Liver (tissue), 10 donors: ENCODE measurements at places on chromosomes 4 and X. TPM values are rescaled to one million over a fixed set of nuclear protein-coding genes. Genes with fewer than 3 reads are reported as not detected.

GRCh38 chr4:182895791-182896292, 21.3 kb downstream of the DCTD start:
- H3K4me1 ChIP-seq: peaks cover 39% of the 10 kb centered on the region
- H3K27ac ChIP-seq: peak overlapping the region; percentile 71
- no peaks in the 10 kb centered on the region for H3K27me3 ChIP-seq
- DNase-seq: no peak

DNA sequence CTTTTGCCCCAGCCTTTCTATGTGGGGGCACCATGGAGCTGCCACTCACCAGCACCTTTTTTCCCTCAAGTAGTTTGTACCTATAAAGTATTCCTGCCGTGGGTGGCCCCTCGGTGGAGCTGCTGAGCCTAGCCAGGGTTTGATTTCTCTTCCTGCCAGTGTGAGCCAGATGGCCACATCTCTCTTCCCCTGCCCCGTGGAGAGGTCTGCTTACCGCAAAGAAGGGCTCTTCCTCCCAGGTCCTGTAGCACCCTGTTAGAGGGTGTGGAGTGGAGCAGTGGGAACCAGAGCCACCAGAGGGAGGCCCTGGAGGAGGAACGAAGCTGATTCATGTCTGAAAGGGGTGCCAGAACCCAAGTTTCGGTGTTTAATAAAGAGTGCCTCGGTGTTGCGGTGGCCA, 95.4 kb downstream of the PTTG2 start:
- H3K4me3 ChIP-seq: no peak overlapping the region
- H3K36me3 ChIP-seq: peaks cover 3% of the 10 kb centered on the region
- no peak for DNase-seq
- no peaks in the 10 kb centered on the region for H3K4me1 ChIP-seq
- no peaks in the 10 kb centered on the region for H3K27me3 ChIP-seq

The PCDH19 gene
- not detected for total RNA-seq

DNA sequence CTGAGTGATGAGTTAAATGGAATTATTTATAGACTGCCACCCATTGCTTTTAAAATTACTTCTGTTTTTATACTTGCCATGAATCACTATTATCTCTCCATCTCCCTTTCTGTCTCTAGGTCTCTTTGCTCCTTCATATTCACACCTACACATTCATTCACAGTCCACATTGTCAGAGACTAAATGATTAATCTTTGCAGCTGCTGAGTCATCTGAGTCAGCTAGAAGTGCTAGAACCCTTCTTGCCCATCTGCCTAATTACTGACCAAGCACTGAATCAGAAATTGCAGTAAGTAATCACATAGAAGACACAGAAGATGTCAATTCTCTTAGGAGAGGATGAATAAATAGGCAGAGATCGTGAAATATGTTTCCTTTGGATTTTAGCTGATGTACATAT, 31.6 kb upstream of the RPS6KA6 start:
- no peak overlapping the region for H3K27ac ChIP-seq
- DNase-seq: no peak
- H3K4me1 ChIP-seq: no peaks in the 10 kb centered on the region
- no peaks in the 10 kb centered on the region for H3K36me3 ChIP-seq
- H3K27me3 ChIP-seq: no peaks in the 10 kb centered on the region

DNA sequence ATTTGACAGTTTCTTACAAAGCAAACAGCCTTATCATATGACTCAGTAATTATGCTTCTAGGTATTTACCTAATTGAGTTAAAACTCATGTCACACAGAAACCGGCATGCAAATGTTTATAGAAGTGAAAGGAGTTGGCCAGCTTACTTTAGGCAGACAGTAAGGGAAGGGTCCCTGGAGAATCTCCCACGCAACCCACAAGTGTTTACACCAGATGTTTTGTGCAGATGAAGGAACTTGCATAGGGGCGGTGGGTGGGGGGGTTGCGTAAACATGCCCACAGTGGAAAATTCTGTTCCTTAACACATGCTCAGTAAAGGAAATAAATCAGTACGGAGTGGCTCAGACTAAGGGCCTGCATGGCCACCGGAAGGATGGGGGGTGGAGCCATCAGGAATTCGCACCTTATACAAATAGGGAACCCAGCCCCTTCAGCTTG, 330.5 kb upstream of the AADAT start:
- H3K27ac ChIP-seq: no peak overlapping the region
- H3K36me3 ChIP-seq: no peaks in the 10 kb centered on the region
- H3K27me3 ChIP-seq: peaks cover under 1% of the 10 kb centered on the region

The PNMA6A gene
- total RNA-seq: 5.4 TPM

DNA sequence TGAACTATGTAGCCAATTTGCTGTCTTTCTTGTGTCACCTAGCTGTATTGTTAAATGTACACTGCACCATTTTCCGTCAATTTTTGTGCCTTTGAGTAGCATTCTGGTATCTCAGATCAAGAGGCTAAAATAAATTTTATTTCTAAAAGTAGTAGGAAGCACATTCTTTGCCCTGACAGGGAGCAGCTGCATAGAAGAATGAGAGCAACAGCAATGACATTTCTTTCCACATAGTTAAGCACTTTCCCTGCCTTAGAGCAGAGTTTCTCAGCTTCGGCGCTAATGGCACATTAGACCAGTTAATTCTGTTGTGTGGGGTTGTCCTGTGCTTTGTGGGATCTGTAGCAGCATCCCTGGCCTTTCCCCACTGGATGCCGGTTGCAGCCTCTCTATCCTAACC, 173.9 kb downstream of the CHIC2 start:
- H3K27me3 ChIP-seq: no peaks in the 10 kb centered on the region
- H3K27ac ChIP-seq: no peak overlapping the region
- no peak overlapping the region for H3K4me3 ChIP-seq
- H3K36me3 ChIP-seq: no peaks in the 10 kb centered on the region

The NPY1R gene
- 2.4 TPM for total RNA-seq

DNA sequence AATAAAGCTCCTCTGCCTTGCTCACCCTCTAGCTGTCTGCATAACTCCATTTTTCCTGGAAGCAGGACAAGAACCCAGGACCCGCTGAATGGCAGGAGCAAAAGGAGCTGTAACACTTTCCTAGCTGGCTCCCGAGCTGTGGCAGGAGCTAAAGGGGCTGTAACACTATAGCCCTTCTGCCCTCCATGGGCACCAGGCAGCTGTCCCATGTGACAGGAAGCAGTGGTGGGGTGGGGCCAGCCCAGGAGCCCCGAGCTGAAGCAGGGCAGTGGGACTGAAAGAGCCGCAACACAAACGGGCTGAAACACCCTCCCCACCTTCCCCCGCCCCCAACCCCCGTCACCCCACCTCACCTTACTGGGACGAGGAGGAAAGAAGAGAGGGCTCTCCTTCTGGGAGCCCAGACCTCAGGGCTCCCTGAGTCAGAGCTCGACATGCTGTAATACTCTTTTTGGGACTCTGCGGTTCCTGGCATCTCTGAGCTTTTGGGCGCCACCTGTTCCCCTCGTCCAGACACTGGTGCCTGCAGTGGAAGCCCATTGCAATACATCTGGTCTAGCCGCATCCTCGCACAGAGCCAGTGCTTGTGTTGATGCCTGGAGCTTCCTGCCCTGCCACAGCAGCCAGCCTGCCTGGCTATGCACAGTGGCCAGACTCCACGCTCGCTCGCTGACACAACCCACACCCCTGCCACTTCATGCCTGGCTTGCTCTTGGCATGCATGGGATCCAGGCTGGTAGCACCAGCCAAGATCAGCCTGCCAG, 39.4 kb downstream of the PPM1K start:
- H3K27me3 ChIP-seq: no peaks in the 10 kb centered on the region
- no peaks in the 10 kb centered on the region for H3K36me3 ChIP-seq
- DNase-seq: no peak
- H3K27ac ChIP-seq: no peak overlapping the region
- H3K4me3 ChIP-seq: no peak overlapping the region

The CLNK gene
- total RNA-seq: under 0.01 TPM

DNA sequence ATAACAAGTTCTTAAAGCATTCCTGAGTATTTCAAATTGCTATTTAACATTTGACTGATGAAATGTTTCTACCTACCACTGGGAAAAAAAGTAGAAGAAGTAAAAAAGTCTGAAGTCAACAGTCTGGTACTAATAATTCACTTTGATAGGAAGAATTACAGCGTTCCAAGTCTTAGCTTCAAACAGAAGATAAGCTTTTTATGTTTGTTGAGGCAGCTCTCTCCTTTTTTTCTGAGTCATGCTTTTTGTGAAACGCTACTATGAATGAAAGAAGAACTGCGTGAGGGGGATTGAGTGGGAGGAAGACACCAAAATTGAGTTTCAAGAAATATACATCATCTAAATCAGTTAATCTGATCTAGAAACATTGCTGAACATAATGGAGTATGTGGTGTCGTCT, 13.0 kb upstream of the KDR start:
- H3K4me1 ChIP-seq: no peaks in the 10 kb centered on the region
- H3K27ac ChIP-seq: no peak overlapping the region
- H3K27me3 ChIP-seq: peaks cover 2% of the 10 kb centered on the region
- no peak overlapping the region for H3K4me3 ChIP-seq

DNA sequence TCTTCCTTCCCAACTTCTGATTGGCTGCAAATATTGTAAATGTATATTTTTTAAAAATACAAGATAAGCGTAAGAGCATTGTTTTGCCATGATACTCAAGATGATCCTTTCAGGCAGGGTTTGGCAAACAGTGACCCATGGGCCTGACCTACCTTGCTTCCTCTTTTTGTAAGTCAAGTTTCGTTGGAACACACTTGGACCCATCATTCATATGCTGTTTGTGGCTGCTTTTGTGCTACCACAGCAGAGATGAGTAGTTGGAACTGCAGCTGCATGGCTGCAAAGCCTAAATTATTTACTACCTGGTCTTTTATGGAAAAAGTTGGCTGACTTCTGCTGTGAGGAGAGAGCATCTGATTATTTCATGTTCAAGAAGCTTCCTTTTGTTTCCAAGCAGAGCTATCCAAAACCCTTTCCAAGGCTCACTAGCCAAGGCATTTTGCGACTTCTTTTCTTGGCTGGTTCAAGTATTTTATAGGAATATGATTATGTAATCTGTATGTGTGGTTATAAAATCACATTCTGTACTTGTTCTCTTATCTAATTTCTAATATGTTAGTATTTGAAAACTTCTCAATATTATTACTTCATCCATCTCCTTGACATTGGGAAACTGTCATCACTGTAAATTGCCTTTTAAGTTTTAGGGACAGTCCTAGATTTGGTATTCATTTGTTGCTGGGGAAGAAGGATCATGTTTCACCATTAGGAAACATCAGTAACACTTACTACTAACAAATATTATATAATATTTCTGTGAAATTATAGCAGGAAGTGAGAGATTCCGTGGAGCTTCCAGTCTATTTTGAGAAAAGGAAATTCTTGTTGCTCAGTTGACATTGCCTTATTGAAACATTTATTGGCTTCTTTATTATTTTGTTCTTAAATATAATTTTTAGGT, 109.2 kb downstream of the ARHGAP10 start:
- no peaks in the 10 kb centered on the region for H3K36me3 ChIP-seq
- H3K27me3 ChIP-seq: no peaks in the 10 kb centered on the region
- no peak for DNase-seq
- no peak overlapping the region for H3K4me3 ChIP-seq
- H3K4me1 ChIP-seq: no peaks in the 10 kb centered on the region

The ANK2 gene
- 2.2 TPM for total RNA-seq

The IL2RG gene
- 2.2 TPM for total RNA-seq

- H3K4me1 ChIP-seq: peaks cover 1% of the 10 kb centered on the region
- DNase-seq: no peak
- no peaks in the 10 kb centered on the region for H3K36me3 ChIP-seq
- H3K27ac ChIP-seq: no peak overlapping the region
- H3K27me3 ChIP-seq: no peaks in the 10 kb centered on the region
These were observed 49.1 kb downstream of the STAG2 start for GRCh38 chrX:124010566-124010965.

DNA sequence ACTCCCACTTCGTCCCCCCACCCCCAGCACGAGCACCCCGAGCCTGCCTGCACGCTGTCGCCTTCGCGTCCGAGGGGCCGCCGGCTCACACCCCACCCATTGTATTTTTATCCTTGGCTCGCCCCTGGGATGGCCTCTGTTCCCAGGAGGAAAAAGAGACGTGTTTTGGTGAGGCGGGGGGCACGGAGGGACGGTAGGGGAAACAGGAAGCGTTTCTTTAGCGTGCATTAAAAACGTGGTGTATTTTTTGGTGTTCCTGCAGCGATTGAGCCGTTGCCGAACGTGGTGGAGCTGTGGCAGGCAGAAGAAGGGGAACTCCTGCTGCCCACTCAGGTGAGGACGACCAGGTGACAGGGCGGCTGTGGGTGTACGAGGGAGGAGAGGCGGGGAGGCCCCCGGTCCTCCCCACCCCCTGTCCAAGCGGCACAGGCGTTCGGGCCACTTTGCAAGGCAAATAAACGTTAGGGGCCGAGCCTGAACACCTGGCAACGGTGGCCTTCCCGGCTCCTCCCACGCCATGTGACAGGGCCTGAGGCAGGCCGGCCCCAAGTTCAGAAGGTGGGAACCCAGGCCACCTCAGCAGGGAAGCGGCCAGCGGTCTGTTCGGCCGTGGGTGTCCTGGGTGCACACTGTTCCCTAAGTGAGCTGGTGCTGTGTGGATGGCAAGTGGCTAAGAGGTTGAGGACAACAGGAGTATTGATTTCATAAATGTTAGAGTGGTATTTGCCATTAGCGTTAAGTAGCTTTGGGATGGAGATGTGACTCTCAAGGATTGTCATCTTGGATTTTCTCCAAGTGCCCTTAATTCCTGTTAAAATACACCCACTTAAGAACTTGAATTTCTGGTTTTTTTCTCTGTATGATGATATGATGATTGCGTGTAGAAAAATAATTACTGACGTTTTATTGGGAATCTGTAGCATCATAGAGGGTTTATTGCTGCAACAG, 1.1 kb downstream of the TMEM131L start:
- H3K27me3 ChIP-seq: no peaks in the 10 kb centered on the region
- H3K36me3 ChIP-seq: no peaks in the 10 kb centered on the region

- H3K4me1 ChIP-seq: no peaks in the 10 kb centered on the region
- H3K27me3 ChIP-seq: no peaks in the 10 kb centered on the region
- H3K27ac ChIP-seq: no peak overlapping the region
- DNase-seq: no peak
- no peaks in the 10 kb centered on the region for H3K36me3 ChIP-seq
These were observed 268.9 kb downstream of the ASMT start for GRCh38 chrX:1883772-1884171.

The CT83 gene
- not detected for total RNA-seq

The TSPAN7 gene
- total RNA-seq: 10.1 TPM

DNA sequence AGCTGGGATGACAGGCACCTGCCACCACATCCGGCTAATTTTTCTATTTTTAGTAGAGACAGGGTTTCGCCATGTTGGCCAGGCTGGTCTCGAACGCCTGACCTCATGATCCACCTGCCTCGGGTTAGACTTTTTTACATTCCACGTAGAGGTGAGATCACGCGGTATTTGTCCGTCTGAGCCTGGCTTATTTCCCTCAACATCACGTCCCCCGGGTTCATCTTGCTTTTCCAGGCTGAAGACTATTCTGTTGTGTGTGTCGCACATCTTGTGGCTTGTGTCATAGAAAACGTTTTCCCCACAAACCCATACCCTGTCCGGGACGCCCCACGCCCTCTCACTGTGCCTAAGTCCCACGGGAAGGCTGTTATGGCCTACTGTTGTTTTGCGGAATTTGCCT, 185.3 kb downstream of the CRLF2 start:
- H3K4me1 ChIP-seq: no peaks in the 10 kb centered on the region
- no peaks in the 10 kb centered on the region for H3K27me3 ChIP-seq
- no peak overlapping the region for H3K27ac ChIP-seq
- DNase-seq: no peak
- H3K4me3 ChIP-seq: no peak overlapping the region
